ENCODE measurements at places on chromosomes 1 and 21.

DNA sequence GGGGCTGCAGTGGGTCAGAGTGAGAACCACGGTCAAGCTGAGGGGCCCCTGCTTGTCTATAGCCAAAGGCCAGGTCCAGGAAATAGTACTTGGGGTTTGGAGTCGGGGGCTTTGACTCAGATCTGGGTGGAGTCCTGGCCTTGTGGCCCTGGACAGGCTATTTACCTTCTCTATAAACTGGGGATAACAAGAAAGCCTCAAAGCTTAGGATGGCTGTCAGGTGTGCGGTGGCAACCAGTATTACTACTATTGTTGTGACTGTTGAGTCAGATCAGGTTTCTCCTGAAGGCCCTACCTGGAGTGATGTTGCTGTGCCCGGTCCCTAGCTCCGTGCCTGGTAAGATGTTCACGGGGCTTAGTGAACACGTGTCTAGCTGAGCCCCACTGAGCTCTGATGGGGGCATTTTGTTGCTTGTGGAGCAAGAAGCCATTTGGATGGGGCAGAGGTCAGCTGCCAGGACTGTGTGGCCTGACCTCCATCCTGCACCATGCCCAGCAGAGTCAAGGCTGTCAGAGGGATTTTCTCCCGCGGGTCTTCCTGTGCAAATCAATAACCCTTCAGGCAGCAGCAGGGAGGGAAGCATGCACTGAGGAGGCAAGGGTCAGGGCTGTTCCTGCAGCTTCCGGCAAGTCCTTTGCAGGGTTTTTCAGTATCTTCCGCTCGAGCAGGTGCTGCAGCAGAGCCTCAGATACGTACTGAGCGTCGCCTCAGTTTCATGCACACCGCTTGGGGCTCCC is 170.3 kb downstream of the CAMTA1 start:
- DNase-seq = no peak

- no peak for DNase-seq
Measured at GRCh38 chr1:17122521-17123164, 3.4 kb upstream of the PADI2 start.

DNA sequence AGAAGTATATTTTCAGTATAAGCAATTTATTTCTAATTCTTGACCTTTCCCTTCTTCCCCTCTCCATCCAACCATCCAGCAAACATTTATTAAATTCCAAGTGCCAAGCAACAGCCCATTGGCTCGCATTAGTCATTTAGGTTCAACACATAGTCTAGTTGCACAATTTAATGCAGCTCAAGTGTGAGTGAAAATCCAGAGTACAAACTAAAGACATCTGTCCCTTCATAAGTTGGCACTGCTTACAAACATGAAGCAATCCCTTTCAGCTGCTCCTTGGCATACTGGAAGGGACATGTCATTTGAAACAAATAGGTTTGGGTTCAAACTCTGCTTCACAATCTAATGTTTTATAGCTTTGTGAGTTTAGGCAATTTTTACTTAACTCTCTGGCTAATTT is 10.7 kb downstream of the CASQ2 start:
- DNase-seq = no peak

GRCh38 chr1:33151116-33151515 is 30.7 kb downstream of the TRIM62 start:
- DNase-seq = no peak

DNA sequence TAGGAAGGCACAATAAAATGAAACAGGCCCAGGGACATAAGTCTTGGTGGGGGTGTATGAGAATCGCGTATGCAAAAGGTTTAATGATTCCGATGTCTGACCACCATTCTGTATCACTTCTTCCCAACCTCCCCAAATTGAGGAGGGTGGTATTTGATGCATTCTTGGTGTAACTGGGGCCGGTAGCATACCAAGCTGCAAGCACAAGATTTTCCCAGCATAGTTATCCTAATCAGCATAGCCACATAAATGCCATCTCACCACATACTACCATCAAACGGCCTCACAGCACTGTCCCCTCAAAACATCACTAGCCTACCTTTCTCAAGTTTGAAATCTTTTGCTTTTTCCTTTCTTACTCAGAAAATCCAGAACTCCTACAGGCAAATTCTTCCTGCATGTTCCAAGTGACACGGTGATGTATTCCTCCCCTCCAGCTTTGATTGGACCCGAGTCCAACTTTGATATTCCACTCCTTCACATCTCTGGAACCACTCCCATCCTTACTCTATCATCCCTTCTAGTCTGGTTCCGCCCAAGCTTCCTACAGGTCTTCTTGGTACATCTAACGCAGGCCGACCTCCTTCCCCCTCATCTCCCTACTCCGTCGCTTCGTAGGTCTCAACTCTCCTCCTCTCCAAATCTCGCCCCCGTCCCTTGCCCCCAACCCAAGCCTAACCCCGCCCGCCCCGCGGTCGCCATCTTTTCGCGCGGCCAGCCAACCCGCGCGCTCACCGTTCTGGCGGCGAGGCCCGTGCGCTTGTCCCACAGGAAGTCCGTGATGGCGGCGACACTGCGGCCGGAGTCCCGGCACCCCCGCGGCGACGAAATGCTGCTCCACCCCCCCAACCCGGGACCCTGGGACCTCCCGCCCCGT is 600 bp downstream of the CLK2 start:
- no peak for DNase-seq

DNA sequence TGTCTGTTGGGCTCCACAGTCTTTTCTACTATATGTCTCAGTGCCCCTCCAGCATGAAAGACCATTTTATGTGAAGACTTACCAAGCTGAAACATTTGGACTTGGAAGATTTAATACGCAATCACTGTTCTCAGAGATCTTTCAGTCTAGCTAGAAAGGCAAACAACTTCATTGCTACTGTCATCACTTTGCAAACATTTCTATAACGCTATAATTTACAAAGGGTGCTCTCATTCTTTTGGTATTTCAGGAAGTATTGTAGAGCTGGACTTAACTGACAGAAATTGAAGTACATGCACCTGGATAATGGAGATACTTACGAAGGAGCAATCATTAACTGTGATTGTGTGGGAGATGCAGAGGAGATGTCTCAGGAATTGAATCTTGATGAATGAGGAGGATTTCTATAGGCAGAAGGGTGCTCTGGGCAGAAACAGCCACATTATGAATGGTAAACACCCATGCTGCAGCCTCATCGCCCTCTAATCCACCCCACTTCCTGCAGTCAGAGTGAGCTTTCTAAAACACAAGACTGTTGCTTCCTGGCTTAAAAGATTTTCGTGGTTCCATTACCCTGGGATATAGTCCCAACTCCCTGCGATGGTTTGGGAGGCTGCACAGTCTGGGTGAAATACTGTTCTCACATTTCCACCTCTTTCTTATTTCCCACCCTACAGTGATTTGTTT is 75.1 kb upstream of the GNG12 start:
- no peak for DNase-seq

GRCh38 chr1:110006516-110006915 is 22.0 kb downstream of the AHCYL1 start:
- no peak for DNase-seq

GRCh38 chr21:46636550-46637285 is 1.2 kb downstream of the PRMT2 start:
- no peak for DNase-seq

GRCh38 chr1:34149501-34149900 is 15.5 kb downstream of the CSMD2 start:
- DNase-seq = no peak

DNA sequence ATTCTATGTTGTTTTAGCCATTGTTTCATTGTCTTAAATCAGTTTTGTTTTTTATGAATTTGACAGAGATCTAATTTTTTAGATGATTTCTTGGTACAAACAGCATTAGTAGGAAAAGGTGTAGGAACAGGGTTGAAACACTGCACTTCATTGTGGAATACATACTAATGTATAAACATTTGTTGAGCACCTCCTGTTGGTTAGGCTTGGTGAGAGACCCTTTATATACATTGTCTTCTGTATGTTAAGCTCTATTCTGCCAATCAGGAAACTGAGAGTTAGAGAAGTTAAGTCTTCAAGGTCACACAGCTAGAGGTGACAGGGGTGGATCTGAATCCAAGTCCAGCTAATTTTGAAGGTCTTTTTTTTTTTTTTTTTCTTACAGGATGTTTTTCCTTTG is 192.7 kb downstream of the VPS13D start:
- DNase-seq = no peak

DNA sequence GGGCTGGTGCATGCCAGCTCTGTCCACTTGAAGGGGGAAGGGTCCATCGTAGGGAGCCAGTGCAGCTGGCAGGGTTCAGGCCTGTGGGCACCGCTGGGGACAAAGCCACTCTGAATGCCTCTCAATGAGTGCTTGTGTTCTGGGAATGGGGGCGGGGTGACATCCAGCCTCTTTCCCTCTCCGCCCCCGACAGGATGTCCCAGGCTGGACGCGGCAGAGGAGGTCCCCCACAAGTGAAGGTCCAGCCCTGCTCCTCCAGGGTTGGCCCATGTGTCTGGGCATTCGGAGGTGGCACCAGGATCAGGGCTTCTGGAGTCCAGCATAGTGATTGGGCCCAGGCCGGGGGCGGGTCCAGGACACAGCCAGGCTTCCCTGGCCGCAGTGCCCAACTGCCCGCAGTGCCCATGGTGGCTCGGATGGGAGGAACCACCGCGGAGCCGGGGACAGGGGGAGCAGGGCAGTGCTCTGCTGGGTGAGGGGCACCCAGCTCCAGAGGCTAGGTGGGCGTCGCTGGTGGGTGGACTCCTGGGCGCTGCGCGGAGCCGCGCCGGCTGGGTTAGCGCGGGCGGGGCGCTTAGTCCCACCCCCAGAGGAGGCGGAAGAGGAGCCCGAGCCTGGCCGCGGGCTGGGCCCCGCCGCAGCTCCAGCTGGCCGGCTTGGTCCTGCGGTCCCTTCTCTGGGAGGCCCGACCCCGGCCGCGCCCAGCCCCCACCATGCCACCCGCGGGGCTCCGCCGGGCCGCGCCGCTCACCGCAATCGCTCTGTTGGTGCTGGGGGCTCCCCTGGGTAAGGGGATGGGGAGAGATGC is at the start of gene SHISA4:
Gene SHISA4, plus strand, starts transcription at position 617 of the 808 bp plus-strand sequence. Its CDS starts 97 bp downstream, at position 714.
- DNase-seq = no peak

DNA sequence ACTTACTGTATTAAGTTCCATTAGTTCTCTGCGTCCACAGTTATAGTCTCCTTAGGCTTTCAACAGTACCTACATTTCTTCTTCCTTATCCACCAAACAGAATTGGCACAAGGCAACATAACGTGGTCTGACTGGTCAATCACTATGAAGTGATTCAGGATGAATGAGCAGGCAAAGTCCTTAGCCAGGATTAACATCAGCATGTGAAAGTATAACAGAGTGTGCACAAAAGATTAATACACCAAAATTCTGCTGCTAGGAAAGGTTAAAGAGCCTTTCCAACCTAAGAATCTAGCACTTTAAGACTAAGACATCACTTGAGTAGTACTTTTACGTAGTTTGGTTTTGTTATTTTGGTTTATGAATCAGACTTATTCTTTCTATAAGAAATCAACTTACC is 15.8 kb downstream of the DEPDC1 start:
- no peak for DNase-seq

DNA sequence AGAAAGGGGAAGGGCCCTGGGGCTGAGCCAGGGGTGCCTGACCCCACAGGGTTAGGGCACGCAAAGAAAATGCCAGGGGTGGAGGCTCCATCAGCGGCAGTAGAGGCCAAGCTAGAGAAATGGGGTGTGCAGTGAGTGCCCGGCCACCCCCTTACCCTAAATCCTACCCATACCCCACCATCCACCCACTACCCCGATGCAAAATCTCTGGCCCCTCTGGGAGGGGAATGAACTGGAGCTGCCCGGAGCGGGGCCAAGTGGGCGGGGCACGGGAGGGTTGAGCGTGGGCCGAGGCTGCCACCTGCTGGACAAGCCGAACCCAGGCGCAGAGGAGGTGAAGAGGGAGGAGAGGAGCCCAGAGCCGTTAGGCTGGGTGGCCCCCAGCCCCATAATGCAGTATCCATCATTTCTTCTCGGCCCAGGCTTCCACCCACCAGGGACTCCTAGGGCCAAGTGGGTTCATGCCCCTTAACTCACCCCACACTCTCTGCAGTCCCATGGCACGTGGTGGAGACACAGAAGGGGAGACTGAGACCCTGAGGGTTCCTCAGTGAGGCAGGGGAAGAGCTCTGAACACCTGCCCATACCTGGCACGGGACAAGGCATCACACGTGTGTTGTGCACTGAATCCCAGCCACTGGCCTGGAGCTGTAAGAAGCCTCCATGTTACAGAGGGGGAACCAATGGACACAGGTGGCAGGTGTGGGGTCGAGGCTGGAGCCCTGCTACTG is 1.4 kb upstream of the C1QC start:
- peak; percentile 73 for DNase-seq

DNA sequence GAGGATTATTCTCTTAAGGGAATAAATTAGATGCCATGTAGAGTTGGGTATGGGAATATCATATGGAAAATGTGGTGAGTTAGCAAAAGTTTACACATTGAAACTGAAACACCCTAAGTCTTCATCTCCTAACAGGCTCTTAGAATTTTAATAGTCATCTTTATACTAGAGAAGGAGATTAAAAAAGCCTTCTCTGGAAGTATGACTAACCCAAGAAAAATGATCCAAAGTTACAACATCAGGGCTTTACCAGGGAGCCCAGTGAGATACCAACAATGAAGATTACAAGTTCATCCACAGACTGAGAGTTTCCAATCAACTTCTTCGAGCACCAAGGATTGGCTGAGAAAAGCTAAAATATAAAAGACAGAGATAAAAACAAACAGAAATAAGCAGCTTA is 70.0 kb upstream of the KIAA0040 start:
- DNase-seq = no peak

DNA sequence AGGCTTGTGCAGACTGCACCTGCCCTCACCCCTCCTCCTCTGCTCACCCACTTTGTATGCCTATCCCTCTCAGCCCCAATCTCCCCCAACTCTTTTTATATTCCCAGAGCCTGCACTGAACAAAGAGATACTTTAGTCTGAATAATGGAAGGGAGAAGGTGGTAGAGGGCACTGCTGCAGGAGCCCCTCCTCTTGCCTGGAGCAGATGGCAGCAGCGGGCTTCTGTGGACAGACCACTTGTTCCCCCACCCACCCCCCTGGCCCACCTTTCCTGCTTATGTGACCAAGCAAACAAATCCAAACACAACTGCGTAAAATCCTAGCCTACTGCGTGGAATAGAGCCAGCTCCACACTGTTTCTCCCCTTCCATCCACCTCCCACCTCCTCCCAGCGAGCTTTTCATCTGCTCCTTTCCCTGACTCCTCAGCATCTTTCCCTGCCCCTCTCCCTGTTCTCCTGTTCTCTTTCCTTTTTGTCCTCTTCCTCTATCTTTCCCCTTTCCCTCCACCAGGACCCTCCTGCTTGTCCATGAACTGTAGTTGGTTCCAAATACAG is 27.5 kb downstream of the RGS8 start:
- no peak for DNase-seq
